ENCODE measurements at places on chromosomes 11 and 22. TPM values are rescaled to one million over a fixed set of nuclear protein-coding genes. Genes with fewer than 3 reads are reported as not detected.

ZP1 gene
- not detected for total RNA-seq

PRR5 gene
- 10.6 TPM for total RNA-seq

HBG2 gene
- 2,646 TPM for total RNA-seq

SCGB2A2 gene
- total RNA-seq, result not detected

KRTAP5-7 gene
- under 0.01 TPM for total RNA-seq

PGA5 gene
- total RNA-seq, result 0.82 TPM

BAIAP2L2 gene
- total RNA-seq, result under 0.01 TPM

TESMIN gene
- total RNA-seq, result 1.2 TPM

RIMBP3C gene
- 0.82 TPM for total RNA-seq

ACR gene
- total RNA-seq, result not detected

KCNJ5 gene
- total RNA-seq, result 0.82 TPM

FERMT3 gene
- total RNA-seq, result 0.41 TPM

MOGAT2 gene
- total RNA-seq, result not detected

APLNR gene
- 5.3 TPM for total RNA-seq

MS4A4A gene
- total RNA-seq, result 2.0 TPM

SCGB1A1 gene
- total RNA-seq, result not detected

C1QTNF6 gene
- 3.7 TPM for total RNA-seq

OR10A4 gene
- total RNA-seq, result not detected

NAALADL1 gene
- total RNA-seq, result 4.1 TPM

GGTLC2 gene
- not detected for total RNA-seq

IGSF9B gene
- total RNA-seq, result 6.9 TPM

CALCA gene
- total RNA-seq, result not detected

OR8D4 gene
- not detected for total RNA-seq

SULT4A1 gene
- 47.7 TPM for total RNA-seq

SLC16A8 gene
- 3.7 TPM for total RNA-seq

SYTL2 gene
- 4.9 TPM for total RNA-seq

MYRF gene
- total RNA-seq, result 0.82 TPM

APOL4 gene
- 7.7 TPM for total RNA-seq

SERHL2 gene
- total RNA-seq, result 4.9 TPM

C11orf16 gene
- not detected for total RNA-seq

UCP2 gene
- total RNA-seq, result 1.6 TPM

ZNF408 gene
- 4.5 TPM for total RNA-seq

KIRREL3 gene
- total RNA-seq, result 26.5 TPM

HMGXB4 gene
- total RNA-seq, result 22.0 TPM

MPPED2 gene
- 63.2 TPM for total RNA-seq

MMP12 gene
- not detected for total RNA-seq

MGAT3 gene
- 19.2 TPM for total RNA-seq

OTOG gene
- total RNA-seq, result under 0.01 TPM

PRG3 gene
- total RNA-seq, result not detected

PATE2 gene
- total RNA-seq, result 0.82 TPM

SAA4 gene
- total RNA-seq, result not detected

MS4A6E gene
- total RNA-seq, result not detected

TMEM151A gene
- total RNA-seq, result 9.0 TPM

MUC6 gene
- not detected for total RNA-seq

PKDREJ gene
- total RNA-seq, result under 0.01 TPM

SLC22A12 gene
- not detected for total RNA-seq

USH1C gene
- not detected for total RNA-seq

LIF gene
- not detected for total RNA-seq
